ENCODE measurements at places on chromosomes 12 and 14.

DNA sequence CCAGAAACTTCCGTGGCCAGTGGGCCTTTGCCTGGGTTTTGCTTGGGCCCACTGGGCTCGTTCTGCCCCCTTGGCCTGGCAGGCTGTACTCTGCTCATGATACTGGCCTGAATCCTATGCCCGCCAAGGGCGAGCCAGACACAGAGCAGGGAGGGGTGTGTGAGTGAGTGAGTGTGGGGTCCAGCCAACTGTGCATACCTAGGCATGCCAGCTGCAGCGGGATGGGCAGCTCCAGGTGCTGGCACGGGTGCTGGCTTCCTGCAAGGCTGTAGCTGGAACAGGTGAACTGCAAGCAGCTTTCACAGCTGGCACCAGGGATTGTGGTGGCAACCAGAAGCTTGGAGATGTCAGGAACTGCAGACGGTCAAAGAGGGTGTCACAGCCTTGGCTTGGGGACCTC is 1276.4 kb downstream of the SLC16A7 start:
- no peaks in the 10 kb centered on the region for H3K27me3 ChIP-seq
- no peaks in the 10 kb centered on the region for H3K36me3 ChIP-seq
- no peak overlapping the region for H3K27ac ChIP-seq
- H3K4me3 ChIP-seq = no peak overlapping the region
- DNase-seq = no peak

GRCh38 chr12:11584221-11584855 is 65.1 kb upstream of the ETV6 start:
- H3K36me3 ChIP-seq = peaks cover 2% of the 10 kb centered on the region
- peaks cover 6% of the 10 kb centered on the region for H3K27me3 ChIP-seq
- DNase-seq = no peak
- H3K4me3 ChIP-seq = no peak overlapping the region

GRCh38 chr12:92828565-92828964 is 100.5 kb downstream of the EEA1 start:
- H3K4me1 ChIP-seq = no peaks in the 10 kb centered on the region
- no peaks in the 10 kb centered on the region for H3K27me3 ChIP-seq
- no peak overlapping the region for H3K27ac ChIP-seq
- peaks cover 14% of the 10 kb centered on the region for H3K36me3 ChIP-seq
- no peak overlapping the region for H3K4me3 ChIP-seq

DNA sequence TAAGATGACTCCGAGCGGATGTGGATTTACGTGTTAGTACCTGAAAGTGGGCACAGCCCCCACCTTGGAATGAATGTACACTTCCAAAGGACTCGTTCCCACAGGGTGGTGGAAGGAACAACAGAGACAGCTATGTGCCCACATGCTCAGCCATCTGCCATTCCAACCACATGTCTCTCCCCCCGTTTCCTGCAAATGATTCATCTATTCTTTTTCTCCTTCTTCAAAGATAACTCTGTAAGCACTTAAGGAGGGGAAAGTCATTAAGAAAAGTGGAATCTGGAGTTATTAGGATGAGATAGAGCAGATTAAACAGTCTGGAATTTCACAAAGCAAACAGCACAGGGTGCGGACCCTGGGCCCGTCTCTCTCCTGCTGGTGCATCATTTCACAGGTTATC is 18.5 kb upstream of the DUSP6 start:
- no peak for DNase-seq
- H3K36me3 ChIP-seq = peaks cover 2% of the 10 kb centered on the region
- H3K4me1 ChIP-seq = peaks cover 24% of the 10 kb centered on the region
- peaks cover under 1% of the 10 kb centered on the region for H3K27me3 ChIP-seq
- H3K4me3 ChIP-seq = no peak overlapping the region

DNA sequence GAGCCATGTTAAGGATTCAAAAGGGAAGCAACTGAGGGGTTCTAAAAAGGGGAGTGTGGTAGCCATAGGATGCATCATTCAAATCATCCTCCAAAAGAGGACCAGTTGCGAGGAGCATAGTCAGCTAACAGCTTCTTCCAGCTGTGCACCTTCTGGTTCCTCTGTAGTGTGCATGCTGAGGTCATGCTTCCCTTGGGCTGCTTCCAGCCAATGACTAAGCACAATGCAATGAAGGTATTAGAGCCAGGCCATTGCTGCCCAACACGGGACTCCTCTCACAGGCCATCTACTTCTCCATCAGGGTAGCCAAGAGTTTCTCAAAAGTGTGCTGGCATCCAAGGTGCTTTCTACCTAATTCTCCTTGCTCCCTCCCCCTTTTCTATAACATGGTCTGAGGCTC is 69.2 kb upstream of the ARID2 start:
- no peak overlapping the region for H3K27ac ChIP-seq
- H3K36me3 ChIP-seq = no peaks in the 10 kb centered on the region
- no peak overlapping the region for H3K4me3 ChIP-seq

DNA sequence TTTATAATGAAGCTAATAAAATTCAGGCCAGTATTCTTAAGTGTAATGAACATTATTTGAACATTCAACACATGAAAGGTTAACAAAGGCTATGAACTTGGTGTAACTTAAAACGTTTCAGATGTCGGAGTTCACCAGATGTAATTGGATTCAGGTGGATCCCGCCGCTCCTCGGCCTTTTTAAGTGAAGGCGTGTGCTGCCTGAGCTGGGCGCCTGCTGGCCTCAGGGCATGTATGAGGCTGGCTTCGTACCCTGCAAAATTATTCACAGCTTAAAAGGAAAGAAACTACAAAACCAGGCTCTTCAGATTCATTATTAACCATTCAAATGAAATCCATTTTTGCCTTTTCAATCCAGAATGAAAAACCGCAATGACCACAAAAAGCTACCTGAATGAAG is 69.9 kb downstream of the WIF1 start:
- H3K27ac ChIP-seq = no peak overlapping the region
- H3K4me3 ChIP-seq = no peak overlapping the region
- H3K36me3 ChIP-seq = no peaks in the 10 kb centered on the region
- H3K4me1 ChIP-seq = no peaks in the 10 kb centered on the region
- peaks cover 13% of the 10 kb centered on the region for H3K27me3 ChIP-seq

GRCh38 chr12:117334855-117335587 is 26.4 kb downstream of the NOS1 start:
- H3K27me3 ChIP-seq = peaks cover 9% of the 10 kb centered on the region
- H3K4me1 ChIP-seq = no peaks in the 10 kb centered on the region
- H3K4me3 ChIP-seq = no peak overlapping the region
- H3K27ac ChIP-seq = no peak overlapping the region
- DNase-seq = no peak

- DNase-seq = no peak
- no peak overlapping the region for H3K4me3 ChIP-seq
- H3K4me1 ChIP-seq = peaks cover 38% of the 10 kb centered on the region
These were observed 52.9 kb downstream of the VWF start for GRCh38 chr12:6071589-6071988.

DNA sequence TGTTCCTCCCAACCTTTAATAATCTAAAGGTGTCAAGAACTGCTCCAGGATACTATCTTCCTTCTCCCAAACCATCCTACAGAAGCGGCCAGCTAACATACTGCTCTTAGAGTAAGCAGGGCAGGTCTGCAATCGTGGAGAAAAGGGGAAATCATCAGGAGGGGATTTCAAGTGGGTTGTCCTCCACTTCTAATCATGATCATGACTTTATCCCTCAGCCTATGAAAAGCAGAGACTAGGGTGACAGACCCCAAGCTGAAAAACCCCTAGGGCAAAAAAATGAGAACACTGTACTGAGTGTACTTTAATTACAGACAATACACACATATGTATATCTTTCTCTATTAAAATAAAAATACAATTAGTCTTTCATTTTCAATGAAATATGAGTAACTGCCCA is 13.9 kb downstream of the DUSP16 start:
- H3K4me3 ChIP-seq = no peak overlapping the region
- no peak for DNase-seq
- no peaks in the 10 kb centered on the region for H3K27me3 ChIP-seq
- H3K36me3 ChIP-seq = peaks cover 43% of the 10 kb centered on the region
- peaks cover 17% of the 10 kb centered on the region for H3K4me1 ChIP-seq

DNA sequence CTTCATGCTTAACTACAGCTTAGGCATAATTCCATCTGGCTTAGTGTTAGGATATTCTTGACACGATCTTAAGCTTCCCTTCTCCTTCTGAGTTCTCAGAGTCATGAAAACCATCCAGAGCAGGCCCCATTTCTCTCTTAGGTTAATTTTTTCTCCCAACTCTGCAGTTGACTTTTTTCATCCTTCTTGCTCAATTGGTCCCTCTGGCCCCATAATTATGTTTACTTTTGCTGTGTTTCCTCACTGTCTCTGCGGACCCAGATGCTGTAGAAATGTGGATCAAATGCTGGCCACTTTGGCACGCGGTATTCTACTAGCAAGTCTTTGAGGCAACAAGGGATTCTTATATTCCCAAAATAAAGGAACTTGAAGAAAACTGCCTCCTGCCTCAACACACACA is 9.5 kb downstream of the TMEM132C start:
- DNase-seq = no peak
- H3K4me3 ChIP-seq = no peak overlapping the region
- H3K36me3 ChIP-seq = no peaks in the 10 kb centered on the region

DNA sequence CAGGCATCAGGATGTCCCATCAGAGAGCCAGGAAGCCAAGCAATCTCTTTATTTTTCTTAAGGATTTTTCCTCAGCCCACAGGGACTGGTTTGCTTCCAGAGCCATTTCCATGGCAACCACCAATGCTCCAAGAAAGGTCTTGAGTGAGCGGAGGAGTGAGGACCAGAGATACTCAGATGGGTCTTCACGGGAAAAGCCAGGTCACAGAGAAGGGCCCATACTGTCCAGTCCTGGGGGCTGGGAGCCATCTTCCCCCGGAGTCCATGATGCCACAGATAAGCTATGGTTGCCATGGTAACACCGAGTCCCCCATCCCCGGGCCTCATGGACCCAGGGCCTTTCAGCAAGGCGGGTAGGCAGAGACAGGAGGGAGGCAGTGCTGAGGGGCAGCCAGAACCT is 28.6 kb downstream of the CMKLR1 start:
- no peak overlapping the region for H3K27ac ChIP-seq
- no peak overlapping the region for H3K4me3 ChIP-seq
- H3K4me1 ChIP-seq = peaks cover 22% of the 10 kb centered on the region

- H3K27me3 ChIP-seq = peaks cover 1% of the 10 kb centered on the region
- no peaks in the 10 kb centered on the region for H3K36me3 ChIP-seq
- no peak overlapping the region for H3K27ac ChIP-seq
- no peak overlapping the region for H3K4me3 ChIP-seq
- no peaks in the 10 kb centered on the region for H3K4me1 ChIP-seq
- no peak for DNase-seq
These were observed 205.4 kb upstream of the PRMT8 start for GRCh38 chr12:3285570-3285969.

GRCh38 chr12:89770391-89770790 is 61.8 kb upstream of the ATP2B1 start:
- no peak overlapping the region for H3K4me3 ChIP-seq
- peaks cover 11% of the 10 kb centered on the region for H3K4me1 ChIP-seq
- H3K27ac ChIP-seq = no peak overlapping the region
- no peaks in the 10 kb centered on the region for H3K36me3 ChIP-seq

DNA sequence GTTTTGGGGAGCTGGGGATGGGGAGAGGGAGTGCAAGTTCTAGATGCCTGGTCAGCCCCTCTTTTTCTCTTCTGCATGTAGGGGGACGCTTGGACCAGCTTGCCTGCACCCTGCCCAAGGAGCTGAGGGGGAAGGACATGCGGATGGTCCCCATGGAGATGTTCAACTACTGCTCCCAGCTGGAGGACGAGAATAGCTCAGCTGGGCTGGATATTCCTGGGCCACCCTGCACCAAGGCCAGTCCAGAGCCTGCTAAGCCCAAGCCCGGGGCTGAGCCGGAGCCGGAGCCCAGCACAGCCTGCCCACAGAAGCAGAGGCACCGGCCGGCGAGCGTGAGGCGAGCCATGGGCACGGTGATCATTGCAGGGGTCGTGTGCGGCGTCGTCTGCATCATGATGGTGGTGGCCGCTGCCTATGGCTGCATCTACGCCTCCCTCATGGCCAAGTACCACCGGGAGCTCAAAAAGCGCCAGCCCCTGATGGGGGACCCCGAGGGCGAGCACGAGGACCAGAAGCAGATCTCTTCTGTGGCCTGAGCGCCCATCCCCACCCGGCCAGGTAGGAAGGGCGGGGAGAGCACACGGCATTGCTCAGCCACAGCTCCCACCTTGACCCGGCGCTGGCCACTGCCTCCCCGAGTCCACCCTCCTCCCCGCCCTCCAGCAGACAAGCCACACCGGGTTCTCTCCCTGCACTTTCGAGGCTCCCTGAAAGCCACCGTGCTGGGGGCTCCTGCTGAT is 14.0 kb downstream of the LRTM2 start:
- H3K27me3 ChIP-seq = peaks cover 18% of the 10 kb centered on the region
- no peaks in the 10 kb centered on the region for H3K36me3 ChIP-seq
- no peak for DNase-seq
- H3K27ac ChIP-seq = no peak overlapping the region

DNA sequence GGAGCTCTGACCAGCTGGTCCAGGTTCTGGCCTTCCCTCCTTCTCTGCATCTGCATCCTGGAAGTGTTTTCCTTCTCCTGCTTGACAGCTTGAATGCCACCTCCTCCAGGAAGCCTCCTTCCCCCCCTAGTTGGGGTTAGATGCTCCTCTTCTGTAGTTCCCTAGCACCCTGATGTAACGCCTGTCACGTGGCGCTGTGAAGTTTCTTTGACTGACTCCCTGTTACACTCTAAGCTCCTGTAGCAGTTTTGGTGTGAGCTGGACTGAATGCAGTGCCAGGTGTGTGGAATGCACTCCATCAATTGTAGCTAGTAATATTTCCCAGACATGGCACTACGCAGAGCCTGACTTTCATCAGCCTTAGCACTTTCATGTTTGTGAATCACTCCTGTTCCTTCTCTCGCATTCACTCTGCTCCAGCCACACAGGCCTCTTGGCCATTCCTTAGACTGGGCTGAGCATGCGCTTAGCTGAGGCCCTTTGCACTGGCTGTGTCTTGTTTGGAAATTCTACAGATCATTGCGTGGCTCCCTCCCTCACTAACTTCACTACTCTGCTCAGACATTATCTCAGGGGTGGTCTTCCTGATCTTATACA is 2.1 kb upstream of the FAIM2 start:
- peaks cover 9% of the 10 kb centered on the region for H3K4me1 ChIP-seq
- no peak overlapping the region for H3K4me3 ChIP-seq
- DNase-seq = no peak
- no peak overlapping the region for H3K27ac ChIP-seq
- H3K27me3 ChIP-seq = peaks cover 18% of the 10 kb centered on the region
- no peaks in the 10 kb centered on the region for H3K36me3 ChIP-seq

DNA sequence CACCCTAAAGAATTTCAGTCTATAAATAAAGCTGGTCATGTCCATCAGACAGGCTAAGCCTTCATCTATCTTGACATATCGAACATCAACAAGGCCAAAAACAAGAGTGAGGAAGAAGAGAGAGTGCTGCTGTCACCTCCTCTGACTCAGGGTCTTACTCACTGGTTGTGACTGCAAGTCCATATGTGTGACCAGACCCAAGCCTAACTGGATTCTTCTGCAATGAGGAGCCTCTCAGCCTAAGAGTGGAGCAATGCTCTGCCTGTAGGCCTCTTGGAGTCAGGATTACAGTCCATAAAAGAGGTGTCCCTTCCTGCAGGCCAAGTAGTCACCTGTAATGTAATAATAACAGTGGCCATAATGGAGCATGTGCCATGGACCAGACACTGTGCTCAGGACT is 121.2 kb upstream of the SLC35F4 start:
- H3K4me3 ChIP-seq = no peak overlapping the region
- no peak for DNase-seq
- H3K4me1 ChIP-seq = no peaks in the 10 kb centered on the region
- H3K27me3 ChIP-seq = no peaks in the 10 kb centered on the region
- H3K36me3 ChIP-seq = no peaks in the 10 kb centered on the region
- H3K27ac ChIP-seq = no peak overlapping the region
